GF-D8 (cell line): ENCODE measurements at places on chromosomes 11 and 22.

DNA sequence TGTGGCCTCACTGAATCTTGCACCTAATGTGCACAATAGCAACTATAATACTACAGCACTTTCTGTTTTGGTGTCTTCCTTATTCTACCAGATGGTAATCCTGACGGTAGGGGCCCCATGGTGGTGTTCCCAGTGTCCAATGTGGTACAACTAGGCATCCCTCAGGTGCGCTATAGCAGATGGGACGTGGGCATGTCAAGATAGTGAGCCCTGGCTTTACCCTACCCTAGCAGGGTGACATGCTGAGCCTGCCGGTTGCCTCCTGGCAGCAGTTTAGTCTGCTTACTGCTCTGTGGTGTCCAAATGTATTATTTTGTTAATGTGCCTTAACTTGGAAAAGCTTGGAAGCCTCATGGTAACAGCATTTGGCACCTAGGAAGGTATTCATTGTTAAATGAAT, 19.2 kb downstream of the ACO2 start:
- no peak for DNase-seq

GRCh38 chr22:28139961-28140360, 220.9 kb upstream of the PITPNB start:
- DNase-seq, result no peak

- no peak for DNase-seq
These were observed 4.4 kb downstream of the GAS2 start for GRCh38 chr11:22670830-22671229.

GRCh38 chr11:115890500-115890899, 386.3 kb upstream of the CADM1 start:
- DNase-seq, result no peak

DNA sequence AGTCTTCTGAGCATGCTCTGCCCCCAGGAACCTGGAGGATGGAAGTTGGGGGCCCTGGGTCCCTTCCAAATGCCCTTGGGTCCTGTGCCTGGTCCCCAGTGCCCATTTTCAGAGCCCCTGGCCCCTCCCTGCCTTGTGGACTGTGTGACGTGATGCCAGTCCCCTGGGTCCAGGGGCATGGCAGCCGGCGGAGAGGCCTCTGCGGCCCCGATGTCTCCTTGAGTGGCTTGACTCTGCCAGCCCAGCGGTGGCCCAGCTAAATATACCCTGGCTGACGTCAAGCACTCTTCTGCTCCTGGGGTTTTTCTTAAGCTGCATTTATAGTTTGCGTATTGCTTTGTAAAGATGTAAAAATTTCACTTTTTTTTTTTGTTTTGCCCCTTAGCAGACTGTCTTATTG, 35.2 kb upstream of the PARVG start:
- DNase-seq, result no peak

DNA sequence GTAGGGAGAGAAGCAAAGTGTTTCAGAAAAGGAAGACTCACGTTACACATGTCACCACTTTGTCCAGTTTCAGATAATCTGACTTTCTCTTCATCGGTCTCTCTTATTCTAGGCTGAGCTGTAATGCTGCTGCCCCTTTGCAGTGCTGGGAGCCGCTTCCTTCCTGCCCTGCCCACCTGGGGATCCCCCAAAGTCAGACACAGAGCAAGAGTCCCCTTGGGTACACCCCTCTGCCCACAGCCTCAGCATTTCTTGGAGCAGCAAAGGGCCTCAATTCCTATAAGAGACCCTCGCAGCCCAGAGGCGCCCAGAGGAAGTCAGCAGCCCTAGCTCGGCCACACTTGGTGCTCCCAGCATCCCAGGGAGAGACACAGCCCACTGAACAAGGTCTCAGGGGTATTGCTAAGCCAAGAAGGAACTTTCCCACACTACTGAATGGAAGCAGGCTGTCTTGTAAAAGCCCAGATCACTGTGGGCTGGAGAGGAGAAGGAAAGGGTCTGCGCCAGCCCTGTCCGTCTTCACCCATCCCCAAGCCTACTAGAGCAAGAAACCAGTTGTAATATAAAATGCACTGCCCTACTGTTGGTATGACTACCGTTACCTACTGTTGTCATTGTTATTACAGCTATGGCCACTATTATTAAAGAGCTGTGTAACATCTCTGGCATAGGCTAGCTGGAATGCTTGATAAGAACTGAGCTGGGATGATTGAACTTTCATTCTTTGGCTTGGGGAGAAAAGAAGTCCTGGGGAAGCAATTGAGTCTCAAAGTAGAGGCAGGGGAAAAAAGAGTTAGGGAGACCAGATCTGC, 31.2 kb upstream of the SMIM35 start:
- no peak for DNase-seq

- DNase-seq, result no peak
These were observed 17.5 kb downstream of the CDC45 start for GRCh38 chr22:19497245-19497644.

DNA sequence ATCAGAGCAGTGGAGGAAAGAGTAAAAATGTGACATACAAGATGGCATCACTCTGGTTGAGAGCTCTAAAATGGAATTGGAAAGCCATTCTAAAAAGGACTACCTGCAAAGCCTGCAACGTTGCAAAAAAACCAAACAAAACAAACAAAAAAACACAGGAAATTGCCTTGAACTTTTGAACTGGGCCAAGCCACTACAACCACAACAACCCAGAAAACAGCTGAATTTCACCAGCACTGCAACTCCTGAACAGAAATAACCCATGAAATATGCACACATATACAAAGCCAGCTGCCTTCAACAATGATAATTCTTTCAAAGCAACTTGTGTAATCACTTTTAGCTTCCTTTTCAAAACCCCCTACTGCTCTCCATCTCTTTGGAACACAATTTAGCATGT, 326.6 kb upstream of the LRRC4C start:
- no peak for DNase-seq

GRCh38 chr22:41334951-41335635, 33.8 kb downstream of the ZC3H7B start:
- DNase-seq, result no peak

- DNase-seq, result no peak
These were observed 595.3 kb downstream of the OPCML start for GRCh38 chr11:132937016-132937415.

- DNase-seq, result no peak
These were observed 7.4 kb downstream of the BMAL1 start for GRCh38 chr11:13284776-13285588.

DNA sequence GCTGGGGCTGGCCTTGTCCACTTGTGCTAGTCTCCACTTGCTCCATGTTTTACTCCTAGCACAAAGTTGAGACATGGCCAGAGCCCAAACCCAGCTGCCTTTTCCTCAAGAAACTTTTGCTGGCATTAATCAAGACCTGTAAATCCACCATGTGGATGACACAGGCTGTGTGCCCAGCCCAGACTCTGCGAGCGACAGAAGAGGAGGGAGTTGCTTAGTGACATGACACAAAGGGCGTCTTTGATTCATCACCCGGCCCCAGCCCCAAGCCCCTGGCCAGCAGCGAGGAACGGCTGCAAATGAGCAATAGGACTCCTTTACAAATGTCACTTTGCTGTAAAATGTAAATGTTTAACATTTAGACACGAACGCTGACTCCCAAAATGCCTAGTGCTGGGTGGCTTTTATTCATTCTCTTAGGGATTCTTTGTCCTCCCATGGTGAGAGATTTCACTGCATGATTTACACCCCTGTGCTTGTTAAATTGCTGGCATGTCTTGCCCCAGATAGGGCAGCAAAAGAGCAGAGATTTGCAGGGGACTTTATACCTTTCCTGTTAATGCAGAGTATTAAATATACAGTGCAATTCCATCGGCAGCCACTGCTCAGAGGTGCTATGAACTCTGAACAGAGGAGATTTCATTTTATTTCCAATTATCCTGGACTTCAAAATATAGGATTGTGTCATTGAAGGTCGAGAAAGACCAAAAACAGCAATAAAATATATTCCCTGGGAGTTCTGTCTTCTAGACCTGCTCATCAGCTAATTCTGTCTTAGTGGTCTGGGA, 263.6 kb upstream of the NCAM1 start:
- no peak for DNase-seq

DNA sequence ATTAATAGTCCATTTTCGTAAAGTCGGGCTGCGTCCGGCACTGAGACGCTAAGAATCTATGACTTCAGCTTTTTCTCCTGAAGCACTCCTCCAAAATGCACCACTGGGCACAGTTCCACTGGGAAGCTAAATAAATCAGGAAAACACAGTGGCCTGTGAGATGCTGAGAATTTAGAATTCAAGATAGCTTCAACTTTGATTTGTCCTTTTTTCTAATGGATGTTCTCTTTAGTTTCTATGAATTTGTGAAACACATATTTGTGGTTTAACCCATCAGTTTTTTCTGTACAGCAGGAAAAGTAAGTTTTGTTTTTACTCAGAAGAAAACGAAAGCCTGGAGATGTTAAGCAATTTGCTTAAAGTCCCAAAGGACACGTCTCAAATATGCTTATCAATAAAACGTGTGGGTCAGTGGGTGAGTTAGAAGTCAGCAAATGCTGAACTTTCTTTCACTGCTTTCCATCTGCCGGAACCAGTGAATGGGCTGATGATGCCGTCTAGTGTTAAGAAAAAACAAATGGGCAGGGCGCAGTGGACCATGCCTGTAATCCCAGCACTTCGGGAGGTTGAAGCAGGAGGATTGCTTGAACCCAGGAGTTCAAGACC, 40.7 kb upstream of the CLMP start:
- DNase-seq, result no peak

GRCh38 chr22:32644252-32645100, 157.0 kb upstream of the TIMP3 start:
- peak; percentile 30 for DNase-seq

GRCh38 chr11:6608726-6609501, 3.1 kb downstream of the TAF10 start:
- no peak for DNase-seq

GRCh38 chr22:43185860-43186261, 1.1 kb downstream of the TTLL12 start:
- DNase-seq, result no peak
